ENCODE measurements at places on chromosomes 16 and 17.

DNA sequence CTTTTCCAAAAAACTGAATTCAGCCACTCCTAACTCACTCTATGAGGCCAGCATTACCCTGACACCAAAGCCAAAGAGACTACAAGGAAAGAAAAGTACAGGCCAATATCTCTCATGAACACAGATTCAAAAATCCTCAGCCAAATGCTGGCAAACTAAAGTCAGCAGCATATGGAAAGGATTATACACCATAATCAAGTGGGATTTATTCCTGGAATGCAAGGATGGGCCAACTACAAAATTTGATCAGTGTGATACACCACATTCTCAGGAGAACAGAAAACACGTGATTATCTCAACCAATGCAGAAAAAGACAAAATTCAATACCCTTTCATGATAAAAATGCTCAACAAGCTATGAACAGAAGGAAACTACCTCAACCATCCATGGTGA lies 7.7 kb upstream of the AATK start:
- no peak for DNase-seq

DNA sequence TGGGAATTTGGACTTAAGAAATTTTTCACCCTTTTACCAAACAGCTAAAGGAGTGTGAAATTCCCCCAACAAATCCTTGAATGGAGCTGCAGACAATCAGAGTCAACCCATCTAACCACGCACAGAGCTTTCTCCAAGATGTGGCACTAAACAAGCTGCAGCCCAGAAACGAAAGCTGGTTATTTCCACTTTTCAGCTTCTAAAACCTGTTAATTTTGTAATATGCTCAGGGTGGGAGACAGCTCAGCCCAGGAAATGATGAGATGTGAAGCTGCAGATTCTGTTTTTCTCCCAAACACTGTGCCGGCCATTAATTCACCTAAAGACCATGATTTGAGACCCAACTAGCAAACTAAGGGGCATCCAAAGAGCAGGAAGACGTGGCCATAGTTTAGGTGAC lies 33.2 kb upstream of the ABR start:
- no peak for DNase-seq

GRCh38 chr17:35847633-35848373 lies 20.9 kb downstream of the HEATR9 start:
- no peak for DNase-seq

DNA sequence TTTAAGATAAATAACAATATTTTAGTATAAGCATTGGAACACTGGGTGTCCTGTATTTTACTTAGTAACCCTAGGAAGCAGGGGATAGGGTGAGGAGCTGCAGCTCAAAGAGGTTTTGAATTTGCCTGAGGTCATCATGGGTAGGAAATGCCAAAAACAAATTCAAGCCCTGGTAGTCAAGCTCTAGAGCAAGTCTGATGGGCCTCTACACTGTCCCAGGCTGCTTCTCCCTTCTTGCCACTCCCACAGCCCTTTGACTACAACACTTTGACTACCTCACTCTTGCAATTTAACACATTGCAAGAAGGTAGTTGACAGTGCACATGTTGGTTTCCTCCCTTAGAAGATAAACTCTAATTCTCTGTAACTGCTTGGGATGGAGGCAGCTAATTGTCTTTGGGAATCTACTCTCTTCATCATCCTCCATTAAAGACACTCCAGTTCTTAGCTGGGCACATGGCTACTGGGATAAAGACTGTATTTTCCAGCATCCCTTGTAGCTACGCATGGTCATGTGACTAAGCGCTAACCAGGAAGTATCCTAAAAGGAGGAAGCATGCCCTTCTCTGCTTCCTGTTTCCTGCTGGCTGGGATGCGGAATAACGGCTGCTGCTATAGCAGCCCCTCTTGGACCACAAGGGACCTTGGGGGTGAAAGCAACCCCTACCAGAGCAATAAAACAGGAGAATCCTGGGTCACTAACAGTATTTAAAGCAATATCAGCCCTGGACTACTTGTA lies 30.7 kb upstream of the SSTR2 start:
- no peak for DNase-seq

DNA sequence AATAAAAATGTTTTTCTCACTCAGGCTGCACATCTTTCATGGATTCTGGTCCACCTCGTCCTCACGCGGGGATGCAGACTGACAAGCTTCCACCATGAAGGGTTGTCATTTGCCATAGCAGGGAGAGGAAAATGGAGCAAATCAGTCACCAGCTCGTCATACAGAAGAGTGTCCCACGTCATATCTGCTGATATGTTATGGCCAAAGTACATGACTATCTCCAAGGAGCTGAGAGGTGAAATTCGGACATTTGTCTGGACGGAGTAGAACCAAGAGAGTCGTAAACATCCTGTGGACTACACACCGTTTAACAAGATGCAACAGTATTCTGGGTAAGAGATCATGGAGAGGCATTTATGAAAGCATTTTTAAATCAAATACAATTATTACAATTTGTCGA lies 75.3 kb upstream of the MYOCD start:
- no peak for DNase-seq

GRCh38 chr16:21033704-21034103 lies 116.9 kb downstream of the DNAH3 start:
- no peak for DNase-seq

GRCh38 chr17:28404812-28405570 lies 1.0 kb downstream of the SLC46A1 start:
- DNase-seq, result no peak

DNA sequence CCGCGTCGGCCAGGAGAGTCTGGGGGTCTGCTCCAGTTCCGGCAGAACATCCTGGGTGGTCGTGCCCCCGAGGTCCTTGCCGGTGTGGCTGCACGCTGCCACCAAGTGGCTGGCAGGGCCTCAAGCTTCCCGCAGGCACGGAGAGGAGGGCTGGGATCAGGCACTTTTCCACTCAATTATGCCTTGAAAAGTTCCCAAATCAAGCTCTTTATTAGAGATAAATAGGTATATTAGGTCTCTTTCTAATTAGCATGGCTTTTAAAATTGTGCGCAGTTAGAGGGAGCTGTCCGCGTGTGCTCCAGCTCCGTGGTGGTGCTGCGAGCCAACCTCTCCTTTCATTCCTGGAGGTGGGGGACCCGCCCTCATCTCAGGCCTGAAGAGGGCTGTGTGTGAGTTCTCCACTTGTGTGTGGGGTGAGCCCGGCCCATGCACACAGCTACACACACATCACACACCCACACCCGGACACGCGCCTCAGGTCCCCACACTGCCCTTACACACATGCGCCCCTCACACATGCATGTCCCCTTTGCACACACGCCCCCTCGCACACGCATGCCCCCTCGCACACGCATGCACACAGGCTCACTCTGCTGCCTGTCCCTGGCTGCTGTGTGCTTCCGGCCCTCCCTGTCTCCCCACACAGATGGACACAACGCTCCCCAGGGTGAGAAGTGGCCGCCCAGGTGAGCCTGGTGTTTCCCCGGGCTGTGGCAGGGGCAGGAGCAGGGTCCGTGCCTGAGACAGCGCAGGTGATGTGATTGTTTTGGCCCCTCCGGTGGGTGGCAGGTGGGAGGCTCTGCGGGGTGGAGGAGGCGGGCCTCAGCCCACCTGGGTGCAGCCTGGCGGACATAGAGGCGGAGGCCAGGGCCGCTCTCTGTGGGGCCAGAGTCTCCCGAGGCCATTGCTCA lies 28.8 kb downstream of the CACNA1H start:
- DNase-seq, result no peak

- DNase-seq, result no peak
Observed at GRCh38 chr17:47213540-47213939, 4.4 kb downstream of the MYL4 start.

- DNase-seq, result no peak
Observed at GRCh38 chr16:13858873-13859580, 60.9 kb upstream of the ERCC4 start.

DNA sequence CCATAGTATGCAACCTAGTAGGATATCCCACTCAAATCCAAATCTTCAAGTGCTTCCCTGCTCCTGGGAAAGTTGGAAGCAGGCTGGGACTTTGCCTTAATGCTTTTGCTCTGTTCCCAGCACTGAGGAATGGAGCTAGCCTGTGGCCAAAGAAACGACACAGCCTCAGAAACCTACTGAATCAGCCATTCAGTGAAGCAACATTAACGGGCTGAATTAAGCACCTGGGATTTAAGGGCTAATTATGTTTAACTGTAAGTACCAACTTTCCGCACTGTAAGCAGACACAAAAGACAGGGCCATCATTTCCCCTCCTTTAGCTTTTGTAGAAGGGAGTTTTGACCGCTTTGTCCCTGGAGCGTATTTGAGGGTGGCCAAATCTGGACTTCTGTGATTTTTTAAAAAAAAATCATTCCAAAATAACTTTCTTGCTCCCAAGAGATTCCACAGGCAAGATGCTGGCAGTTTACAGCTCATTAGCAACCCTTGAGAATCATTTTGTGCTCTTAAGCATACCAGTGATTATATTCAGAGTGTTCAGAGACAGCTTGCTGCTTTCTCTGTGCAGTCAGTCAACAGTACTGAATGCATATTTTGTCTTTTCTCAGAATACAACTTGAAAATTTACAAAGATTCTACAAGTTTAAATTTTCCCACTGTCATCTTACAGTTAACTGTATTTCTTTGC lies 17.6 kb upstream of the NOL11 start:
- peak; percentile 77 for DNase-seq

DNA sequence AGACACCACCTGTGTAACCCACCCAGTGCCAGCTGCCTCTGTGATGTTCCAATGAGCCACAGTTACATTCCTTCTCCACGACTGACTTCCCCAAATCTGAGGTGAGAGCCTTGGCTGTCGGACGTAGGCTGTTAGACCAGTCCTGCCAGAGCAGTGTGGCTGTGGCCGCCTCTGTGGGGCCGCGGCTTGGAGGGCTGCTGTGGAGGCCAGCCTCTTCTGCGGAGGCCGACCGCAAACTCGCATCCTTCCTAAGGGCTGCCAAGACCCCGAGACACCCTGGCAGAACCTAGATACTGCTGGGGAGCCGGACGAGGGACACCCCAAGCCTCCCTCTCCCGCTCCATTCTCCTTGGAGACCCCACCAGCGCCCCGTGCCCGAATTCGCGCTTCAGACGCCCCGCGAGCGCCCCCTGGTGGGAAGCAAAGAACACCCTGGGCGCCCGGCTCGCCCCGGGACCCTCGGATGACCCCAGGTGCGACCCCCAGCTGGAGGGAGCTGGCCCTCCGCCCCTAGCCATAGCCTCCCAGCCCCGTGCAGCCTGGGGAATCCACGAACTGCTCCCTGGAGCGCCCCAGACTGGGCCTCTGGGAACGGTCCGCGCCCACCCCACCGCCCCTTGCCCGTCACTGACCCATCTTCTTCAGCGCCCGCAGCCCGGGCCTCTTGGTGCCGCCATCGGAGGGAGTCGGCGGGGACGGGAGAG lies 547 bp downstream of the PLCD3 start:
- peak; percentile 27 for DNase-seq

GRCh38 chr16:26724189-26724588 lies 342.5 kb upstream of the C16orf82 start:
- DNase-seq, result no peak

GRCh38 chr17:76523084-76524037 lies 14.1 kb downstream of the CYGB start:
- peak; percentile 85 for DNase-seq

DNA sequence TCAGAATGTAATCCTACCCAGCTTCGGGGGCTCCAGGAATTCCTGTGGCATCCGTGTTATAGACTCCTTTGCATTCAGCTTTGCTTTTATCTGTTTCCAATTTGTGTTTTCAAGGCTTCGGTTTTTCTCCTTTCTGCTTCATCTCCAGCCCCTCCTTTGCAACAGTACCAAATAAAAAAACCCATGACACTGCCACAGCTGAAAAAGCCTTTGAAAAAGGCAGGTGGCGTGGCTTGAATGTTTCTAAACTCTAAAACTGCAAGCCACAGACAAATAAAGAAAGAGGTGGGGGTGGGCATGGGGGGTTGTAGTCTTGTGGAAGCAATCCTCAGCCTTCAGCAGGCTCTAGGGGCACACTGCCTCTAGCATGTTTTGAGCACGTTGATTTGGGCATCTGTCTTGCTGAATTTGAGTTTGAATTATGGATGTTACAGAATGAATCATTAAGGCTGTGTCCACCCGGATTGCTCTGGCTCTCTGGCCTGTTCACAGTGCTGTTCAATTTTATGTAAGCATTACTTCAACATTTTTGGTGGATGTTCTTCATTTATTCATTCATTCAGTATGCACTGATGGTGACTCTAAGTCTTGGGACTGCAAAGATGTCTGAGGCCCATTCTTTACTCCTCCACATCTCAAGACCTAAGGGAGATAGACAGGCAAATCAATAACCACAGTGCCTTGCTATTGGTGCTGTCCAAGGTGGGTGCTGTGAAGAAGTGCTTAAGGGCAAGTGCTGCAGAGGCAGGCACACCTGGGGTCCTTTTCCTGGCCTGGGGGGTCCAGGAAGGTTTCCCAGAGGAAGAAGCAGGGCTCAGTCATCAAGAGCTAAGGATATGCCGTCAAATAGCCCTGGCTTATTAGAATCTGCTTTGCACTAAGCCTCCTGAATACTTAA lies 77.4 kb downstream of the CDH13 start:
- no peak for DNase-seq

GRCh38 chr16:8963010-8963820 lies 491 bp downstream of the USP7 start:
- no peak for DNase-seq

GRCh38 chr16:57763285-57764005 lies 27.9 kb downstream of the KATNB1 start:
- no peak for DNase-seq

DNA sequence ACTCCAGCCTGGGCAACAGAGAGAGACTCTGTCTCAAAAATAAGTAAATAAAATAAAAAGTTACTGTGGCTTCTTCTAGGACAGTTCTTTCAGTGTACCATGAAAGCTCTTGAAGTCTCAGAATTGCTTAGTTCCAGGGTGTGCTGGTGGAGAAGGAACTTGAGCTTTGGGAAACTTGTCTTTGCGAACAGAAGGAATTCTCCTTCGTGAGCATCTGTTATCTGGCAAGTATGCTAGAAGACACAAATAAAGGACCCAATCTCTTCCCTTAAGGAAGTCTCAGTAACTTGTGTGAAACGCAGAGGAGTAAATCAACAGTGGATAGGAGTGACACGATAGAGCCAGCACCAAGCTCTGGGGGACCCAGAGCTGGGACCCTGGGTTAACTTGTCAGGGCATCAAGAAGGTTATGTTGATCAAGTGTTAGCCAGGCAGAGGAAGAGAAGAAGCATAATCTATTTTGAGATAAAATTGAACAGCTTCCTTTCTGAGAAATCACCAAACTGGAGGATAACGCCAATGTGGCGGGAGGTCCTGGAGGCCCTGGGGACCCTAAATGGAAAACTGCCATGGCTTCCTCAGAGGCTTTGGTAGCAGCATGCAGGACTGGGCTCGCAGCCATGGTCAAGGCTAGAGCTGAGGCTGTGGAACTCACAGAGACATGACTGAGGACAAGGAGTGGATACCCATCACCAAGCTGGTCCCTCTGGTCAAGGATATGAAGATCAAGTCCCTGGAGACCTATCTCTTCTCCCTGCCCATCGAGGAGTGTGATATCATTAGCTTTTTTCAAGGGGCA lies 72.1 kb upstream of the HAS3 start:
- DNase-seq, result no peak

- DNase-seq, result no peak
Observed at GRCh38 chr17:292531-293382, 59.9 kb downstream of the RPH3AL start.

GRCh38 chr16:30953511-30954124 lies 3.9 kb upstream of the SETD1A start:
- DNase-seq, result peak; percentile 67
